Left lobe of liver (tissue), 2 donors: ENCODE measurements at places on chromosomes 1 and 21. TPM values are rescaled to one million over a fixed set of nuclear protein-coding genes. Genes with fewer than 3 reads are reported as not detected.

Gene BGLAP
- total RNA-seq: 1.8 TPM

Gene FCER1A
- not detected for total RNA-seq

Gene S100A9
- 36.3 TPM for total RNA-seq

Gene E2F2
- 0.15 TPM for total RNA-seq

Gene PDZK1IP1
- total RNA-seq: 1.3 TPM

Gene FAAH
- total RNA-seq: 38.9 TPM

Gene USP21
- 10.2 TPM for total RNA-seq

Gene KCNE2
- total RNA-seq: not detected

Gene OR2T29
- total RNA-seq: not detected

Gene FCRL3
- total RNA-seq: not detected

Gene C1QTNF12
- 3.5 TPM for total RNA-seq

Gene FCRL1
- total RNA-seq: not detected

Gene LHX8
- total RNA-seq: not detected

Gene GIPC2
- 9.0 TPM for total RNA-seq

- DNase-seq: no peak
These were observed 1.2 kb upstream of the SRSF11 start for GRCh38 chr1:70220015-70220414.

- DNase-seq: no peak
These were observed 32.2 kb downstream of the HSPG2 start for GRCh38 chr1:21904704-21905520.

DNA sequence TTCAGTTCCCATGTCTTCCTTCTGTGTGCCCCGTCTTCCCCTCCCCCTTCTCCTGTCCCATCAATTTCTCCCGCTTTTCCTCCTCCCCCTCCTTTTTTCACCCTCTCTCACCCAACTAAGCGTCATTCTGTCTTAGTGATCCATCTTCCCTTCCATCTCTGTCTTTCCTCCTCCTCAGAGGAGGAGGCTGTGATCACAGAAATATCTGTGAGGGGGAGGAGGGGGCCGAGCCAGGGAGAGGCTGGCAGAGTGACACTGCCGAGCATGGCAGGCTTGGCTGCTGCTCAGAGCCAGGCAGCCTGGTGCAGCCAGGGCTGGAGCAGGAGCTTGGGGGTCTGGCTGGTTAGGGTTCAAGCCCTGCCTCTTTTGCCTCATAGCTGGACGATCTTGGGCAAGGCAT lies 7.6 kb downstream of the HTR6 start:
- no peak for DNase-seq

GRCh38 chr1:198363625-198364151 lies 176.8 kb downstream of the ATP6V1G3 start:
- DNase-seq: no peak

DNA sequence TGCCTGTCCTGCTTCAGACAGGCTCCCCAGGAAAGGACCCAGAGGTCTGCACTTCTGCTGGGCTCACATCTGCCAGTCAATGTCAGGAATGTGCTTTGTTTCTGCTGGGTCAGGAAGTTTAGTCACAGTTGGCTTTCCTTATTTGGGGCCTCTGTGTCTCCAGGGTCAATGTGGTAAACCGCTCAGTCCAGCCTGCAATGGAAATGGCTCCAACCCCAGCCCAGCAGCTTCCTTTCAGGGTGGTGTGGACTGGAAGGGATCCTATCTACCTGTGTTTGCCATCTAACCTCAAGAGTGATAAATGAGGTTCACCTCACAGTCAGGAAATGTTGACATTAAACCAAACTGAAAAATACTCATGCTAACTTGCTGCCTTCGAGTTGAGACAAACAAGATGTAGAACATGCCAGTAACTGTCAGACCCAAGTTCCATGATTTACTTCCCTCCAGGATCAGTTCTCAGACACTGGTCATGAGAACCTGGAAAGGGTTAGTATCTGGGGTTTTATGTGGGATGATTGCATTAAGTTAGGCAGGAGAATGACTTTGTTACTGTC lies 20.3 kb downstream of the ENO1 start:
- no peak for DNase-seq

- peak; percentile 82 for DNase-seq
These were observed 99.4 kb upstream of the JUN start for GRCh38 chr1:58883037-58883887.

- no peak for DNase-seq
These were observed 194.5 kb downstream of the CRB1 start for GRCh38 chr1:197462539-197462938.

DNA sequence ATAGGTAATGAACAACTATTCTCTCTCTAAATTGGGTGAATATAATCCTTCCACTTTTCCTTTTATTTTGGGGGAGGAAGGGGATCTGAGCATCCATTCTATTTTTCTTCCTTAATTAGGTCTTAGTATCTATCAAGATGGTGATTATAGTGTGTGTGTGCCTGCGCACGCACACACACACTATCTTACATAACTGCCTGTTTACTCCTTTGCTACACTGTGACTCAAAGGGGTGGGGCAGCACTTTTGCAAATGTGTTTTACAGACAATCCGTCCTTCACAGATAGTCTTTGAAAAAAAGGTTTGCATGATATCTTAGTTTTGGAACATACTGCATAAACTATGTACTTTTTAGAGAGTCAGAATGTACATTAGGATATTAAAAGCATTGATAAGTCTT lies 191.5 kb downstream of the SDCCAG8 start:
- DNase-seq: peak; percentile 56

- DNase-seq: peak; percentile 75
These were observed 123.9 kb upstream of the VAMP3 start for GRCh38 chr1:7646981-7647901.

GRCh38 chr1:48194801-48195200 lies 27.7 kb upstream of the SLC5A9 start:
- DNase-seq: no peak

DNA sequence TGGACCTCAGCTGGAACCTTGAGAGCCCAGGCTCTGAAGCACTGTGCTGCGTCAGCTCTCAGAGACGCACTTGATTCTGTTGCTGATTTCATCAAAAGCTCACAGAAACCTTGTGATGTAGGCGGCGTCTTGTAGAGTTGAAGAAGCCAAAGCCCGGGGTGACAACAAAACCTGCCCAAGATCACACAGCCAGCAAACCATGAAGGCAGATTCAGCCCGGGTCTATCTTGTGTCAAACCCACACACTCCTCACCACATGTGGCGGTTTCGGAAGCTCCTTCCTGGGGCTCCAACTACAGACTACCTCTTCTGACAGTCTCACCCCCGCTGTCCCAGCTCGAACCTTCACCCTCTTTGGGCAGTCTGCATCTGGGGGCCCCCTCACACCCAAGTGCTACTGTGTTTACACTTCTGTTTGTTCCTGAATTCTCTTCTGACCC lies 50.4 kb downstream of the TENT5C start:
- DNase-seq: no peak

DNA sequence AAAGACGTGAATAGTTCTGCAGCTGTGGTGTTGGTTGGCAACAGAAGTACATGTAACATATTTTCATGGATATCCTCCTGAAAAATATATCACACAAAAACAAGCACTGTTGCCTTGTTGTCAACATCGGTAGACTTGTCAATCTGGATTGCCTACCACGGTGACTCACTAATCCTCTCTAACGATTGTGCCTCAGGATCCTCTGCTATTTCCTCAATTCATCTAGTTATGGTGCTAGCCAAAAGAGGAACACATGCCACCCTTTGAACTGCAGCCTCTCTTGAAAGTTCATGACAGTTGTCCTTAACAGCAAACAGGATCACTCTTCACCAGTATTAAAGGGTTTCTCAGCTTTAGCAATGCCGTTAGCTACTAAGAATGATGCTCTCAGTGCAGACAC lies 25.7 kb downstream of the RASAL2 start:
- no peak for DNase-seq

- no peak for DNase-seq
These were observed 32.2 kb upstream of the LGALS8 start for GRCh38 chr1:236491469-236492136.

DNA sequence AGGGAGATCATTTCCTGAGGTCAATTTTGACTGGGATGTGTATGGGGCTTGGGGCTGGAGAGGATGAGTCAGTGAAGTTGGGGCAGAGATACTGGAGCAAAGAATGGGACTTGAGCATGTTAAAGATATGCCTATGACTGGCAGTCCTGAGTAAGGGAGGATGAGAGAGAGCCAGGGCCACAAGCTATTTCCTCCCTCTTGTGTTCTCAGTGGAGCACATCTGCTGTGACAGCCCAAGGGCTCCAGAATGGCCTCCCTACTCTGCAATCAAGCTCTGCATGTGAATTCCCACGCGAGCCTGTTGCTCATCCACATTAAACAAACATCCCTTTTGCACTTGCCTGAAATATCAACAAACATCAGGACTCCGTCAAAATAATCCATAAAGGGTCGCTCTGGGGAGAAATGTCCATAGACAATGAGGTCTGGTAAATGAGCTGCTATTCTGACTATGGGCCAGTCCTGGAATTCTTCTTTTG lies 9.2 kb downstream of the ADCY10 start:
- no peak for DNase-seq

- no peak for DNase-seq
These were observed 64.6 kb downstream of the LHX8 start for GRCh38 chr1:75198761-75199160.

DNA sequence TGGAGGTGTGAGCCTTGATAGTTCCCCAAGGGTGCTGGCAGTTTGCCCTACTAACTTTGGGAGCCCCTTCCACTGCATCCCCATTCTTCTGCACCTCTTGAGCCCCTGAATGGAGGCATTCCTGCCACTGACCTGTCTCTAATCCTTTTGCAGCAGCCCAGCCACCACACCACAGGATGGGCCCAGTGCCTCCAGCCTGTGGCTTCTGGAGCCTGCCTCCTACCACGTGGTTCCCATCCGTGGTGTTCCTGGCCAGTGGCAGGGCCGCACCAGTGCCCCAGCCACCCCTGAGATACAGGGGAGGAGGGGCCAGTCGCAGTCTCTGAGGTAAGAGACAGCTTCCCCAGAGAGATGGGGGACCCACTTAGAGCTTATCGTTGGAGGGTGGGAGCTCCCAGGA lies 14.4 kb downstream of the INAVA start:
- DNase-seq: no peak

- DNase-seq: no peak
These were observed 72.0 kb downstream of the NPHP4 start for GRCh38 chr1:5920201-5920600.

GRCh38 chr21:23111070-23111600 lies 2112.9 kb downstream of the NCAM2 start:
- no peak for DNase-seq

GRCh38 chr1:228939001-228939691 lies 203.9 kb downstream of the RHOU start:
- no peak for DNase-seq

DNA sequence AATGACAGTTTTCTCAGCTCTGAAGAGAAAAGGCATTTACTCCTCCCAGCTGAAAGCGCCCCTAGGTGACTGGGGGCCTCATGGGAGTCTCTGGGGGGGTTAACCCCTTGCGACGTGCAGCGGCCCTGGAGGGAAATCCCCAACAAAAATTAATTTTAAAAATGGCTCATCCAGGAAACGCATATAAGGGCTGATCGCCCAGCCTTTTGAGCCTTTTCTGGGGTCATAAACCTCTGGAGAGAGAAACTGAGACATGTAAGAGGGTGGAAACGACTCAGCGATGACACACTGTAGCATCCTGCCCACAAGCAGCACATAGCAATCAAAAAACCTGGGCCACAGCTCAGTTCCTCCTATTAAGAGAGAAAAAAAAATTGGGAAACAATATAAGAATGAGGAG lies 20.4 kb upstream of the HPDL start:
- DNase-seq: no peak

DNA sequence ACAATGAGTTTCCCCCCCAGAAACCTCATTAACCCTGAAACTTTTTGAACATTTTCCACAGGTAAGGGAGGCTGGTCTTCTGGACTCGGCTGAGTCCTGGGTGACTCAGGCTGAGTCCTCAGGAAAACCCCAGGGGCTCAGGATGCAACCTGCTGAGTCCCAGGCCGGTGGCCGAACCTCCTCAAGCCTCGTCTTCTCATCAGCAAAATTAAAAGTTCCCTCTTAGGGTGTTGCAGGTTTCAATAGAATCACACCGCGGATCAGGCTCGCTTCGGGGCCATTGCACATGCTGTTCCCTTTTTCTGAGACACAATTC lies 35.0 kb upstream of the GRHL3 start:
- no peak for DNase-seq

DNA sequence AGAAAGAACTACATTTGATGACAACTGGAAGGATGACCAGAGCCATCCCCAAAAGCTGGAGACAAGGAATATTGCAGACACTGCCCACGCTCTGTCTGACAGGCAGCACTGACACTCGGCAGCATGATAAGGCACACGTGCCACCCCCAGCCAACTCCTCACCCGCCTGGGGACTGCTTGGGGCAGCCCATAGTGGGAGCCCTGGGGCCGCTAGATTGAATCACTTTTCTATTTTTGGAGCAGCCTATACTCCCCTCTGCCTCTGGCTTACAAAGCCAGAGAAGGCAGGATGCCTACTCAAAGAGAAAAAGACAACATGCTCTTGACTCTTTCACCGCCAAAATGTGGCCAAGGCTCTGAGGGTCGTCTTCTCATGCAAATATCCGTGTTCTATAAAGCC lies 1.3 kb downstream of the SMG5 start:
- DNase-seq: no peak

DNA sequence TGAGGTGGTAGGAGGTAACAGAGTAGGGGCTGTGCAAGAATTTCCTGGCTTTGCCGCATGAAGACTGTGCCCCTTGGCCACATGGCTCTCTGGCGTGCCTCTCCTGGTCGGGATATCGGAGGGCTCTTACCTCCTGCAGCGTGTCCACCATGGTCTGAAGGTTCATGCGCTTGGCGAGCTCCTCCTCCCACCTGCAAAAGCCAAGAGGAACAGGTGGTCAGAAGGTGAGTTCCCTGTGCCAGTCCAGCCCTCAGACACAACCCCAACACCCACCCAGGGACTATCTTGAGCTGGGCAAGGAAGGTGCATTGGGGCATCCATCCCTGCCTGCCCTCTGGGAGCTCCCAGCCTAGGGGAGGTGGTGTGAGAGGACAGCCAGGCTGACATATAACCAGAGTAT lies 18.6 kb upstream of the ALDH4A1 start:
- DNase-seq: no peak

GRCh38 chr1:184661801-184662200 lies 92.9 kb downstream of the EDEM3 start:
- no peak for DNase-seq

DNA sequence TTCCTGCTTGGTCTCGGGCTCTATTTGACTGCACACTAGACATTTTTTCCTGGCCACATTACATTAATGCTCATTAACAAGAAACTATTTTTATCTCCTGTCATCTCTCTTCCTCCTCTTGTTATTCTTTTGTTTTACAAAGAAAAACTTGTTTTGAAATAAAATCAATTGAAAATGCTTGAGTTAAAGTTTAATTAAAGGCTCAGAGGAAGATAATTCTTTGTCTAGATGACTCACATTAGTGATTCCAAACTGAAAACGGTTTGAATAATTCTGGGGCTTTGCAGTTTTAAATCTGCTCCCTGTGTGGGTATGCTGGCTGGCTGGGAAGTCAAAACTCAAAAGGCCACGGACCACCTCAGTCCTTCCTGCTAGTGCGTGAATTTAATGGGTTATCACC lies 29.6 kb downstream of the RGS5 start:
- no peak for DNase-seq

- no peak for DNase-seq
These were observed 17.5 kb downstream of the ADGRB2 start for GRCh38 chr1:31746687-31747086.
